Upper lobe of left lung (tissue), 6 donors: ENCODE measurements at places on chromosomes 1 and 21.

GRCh38 chr1:215243345-215244054 lies 161.0 kb downstream of the KCNK2 start:
- no peaks in the 10 kb centered on the region for H3K4me1 ChIP-seq
- no peak overlapping the region for H3K27ac ChIP-seq
- no peak for DNase-seq
- no peaks in the 10 kb centered on the region for H3K27me3 ChIP-seq
- no peak overlapping the region for H3K4me3 ChIP-seq

DNA sequence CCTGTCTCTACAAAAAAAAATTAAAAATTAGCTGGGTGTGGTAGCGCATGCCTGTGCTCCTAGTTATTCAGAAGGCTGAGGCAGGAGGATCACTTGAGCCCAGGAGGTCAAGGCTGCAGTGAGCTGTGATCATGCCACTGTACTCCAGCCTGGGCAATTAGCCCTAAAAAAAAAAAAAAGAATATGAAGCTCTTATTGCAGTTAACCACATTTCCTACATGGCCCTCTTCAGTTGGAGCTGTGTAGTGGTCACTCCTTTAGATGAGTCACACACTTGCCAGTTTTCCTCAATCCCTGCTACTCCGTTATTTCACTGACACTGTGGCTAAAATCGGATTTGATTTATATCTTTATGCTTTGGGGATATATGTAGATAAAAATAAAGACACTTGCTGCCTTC lies 11.8 kb downstream of the NFYC start:
- no peak overlapping the region for H3K27ac ChIP-seq
- no peaks in the 10 kb centered on the region for H3K36me3 ChIP-seq
- DNase-seq: peak; percentile 43
- no peaks in the 10 kb centered on the region for H3K27me3 ChIP-seq
- no peak overlapping the region for H3K4me3 ChIP-seq

GRCh38 chr21:27735699-27736098 lies 768.8 kb upstream of the ADAMTS5 start:
- peaks cover 3% of the 10 kb centered on the region for H3K4me1 ChIP-seq
- DNase-seq: no peak

GRCh38 chr1:172978595-172978994 lies 72.1 kb downstream of the TNFSF18 start:
- DNase-seq: no peak
- H3K4me1 ChIP-seq: no peaks in the 10 kb centered on the region
- H3K36me3 ChIP-seq: no peaks in the 10 kb centered on the region

DNA sequence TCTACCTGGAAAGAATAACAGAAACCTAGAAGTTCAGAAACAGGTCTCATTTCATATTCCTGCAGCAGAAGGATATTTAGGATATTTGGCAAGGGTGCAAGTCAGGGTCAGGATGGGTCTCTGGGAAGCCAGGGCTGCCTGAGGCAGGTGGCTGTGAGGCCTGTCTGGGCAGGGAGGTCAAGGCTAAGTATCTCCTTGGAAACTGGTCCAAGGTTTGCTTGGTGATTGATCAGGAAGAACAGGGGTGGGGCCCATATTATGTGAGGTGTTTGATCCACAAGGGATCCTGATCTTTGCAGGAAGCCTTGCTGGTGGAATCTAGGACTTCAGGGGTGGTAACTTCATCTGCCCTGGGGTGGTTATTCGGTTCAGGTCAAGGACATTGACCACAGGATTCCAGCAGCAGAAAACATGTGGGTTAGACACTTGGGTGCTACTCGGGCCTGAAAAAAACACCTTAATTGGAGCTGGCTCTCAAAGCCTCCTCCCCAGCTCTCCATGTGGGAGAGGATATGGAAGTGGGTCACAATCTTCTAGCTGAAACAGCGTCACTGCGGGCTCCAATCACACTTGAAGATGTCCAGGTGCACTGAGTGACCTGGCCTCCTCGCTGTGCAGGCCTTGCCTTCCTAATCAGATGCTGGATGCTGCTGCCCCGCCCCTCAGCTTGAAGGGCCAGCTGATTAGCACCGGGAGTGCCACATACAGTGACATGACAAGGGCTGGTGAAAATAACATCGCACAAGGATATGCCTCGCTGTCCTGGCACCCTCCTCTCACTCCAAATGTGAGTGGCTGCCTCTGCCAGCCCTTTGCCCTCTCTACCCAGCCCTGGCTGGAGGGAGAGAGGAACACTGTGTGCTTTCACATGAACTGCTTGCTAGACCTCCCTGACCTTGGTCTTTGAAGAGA lies 8.7 kb downstream of the CTNNBIP1 start:
- H3K4me3 ChIP-seq: peak overlapping the region; percentile 38
- no peaks in the 10 kb centered on the region for H3K36me3 ChIP-seq
- no peak for DNase-seq
- H3K4me1 ChIP-seq: peaks cover 35% of the 10 kb centered on the region
- no peaks in the 10 kb centered on the region for H3K27me3 ChIP-seq

DNA sequence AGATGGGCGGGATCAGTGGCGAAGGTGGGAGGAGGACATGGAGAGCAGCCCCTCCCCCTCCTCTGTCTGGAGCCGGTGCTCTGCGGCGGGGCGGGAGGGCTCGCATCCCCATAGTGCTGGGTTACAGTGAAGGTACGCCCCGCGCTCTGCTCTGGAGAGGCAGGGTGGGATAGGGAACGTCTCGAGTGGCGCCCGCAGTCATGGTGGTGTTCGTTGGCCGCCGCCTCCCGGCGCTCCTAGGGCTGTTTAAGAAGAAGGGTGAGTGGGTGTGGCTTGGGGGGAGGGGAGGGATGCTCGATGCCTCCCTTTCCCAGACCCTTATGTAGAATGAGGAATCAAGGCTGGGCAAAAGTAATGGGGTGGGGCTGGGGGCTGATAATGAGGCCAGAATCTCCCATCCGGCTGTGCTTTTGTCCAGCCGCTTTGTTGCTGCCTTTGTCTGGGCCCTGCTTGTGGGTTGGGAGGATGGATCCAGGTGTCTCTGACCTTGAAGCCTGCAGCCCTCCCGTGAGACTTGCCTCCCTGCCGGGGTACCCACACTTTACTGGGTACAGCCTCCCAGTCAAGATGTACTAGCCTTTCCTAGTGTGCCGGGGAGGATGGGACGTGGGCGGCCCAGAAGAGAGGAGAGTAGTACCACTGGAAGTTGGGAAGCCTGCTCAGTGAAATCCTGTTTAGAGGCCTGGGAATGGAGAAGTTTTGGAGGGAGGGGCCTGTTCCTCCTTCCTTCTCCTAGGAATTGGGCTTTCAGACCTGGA lies 51.4 kb downstream of the YARS1 start:
- H3K4me1 ChIP-seq: peaks cover 31% of the 10 kb centered on the region
- H3K27me3 ChIP-seq: no peaks in the 10 kb centered on the region
- peaks cover 10% of the 10 kb centered on the region for H3K36me3 ChIP-seq
- H3K27ac ChIP-seq: no peak overlapping the region

GRCh38 chr1:15305468-15305770 lies 58.4 kb downstream of the FHAD1 start:
- H3K27me3 ChIP-seq: no peaks in the 10 kb centered on the region
- H3K4me3 ChIP-seq: no peak overlapping the region
- H3K36me3 ChIP-seq: no peaks in the 10 kb centered on the region
- DNase-seq: no peak
- no peaks in the 10 kb centered on the region for H3K4me1 ChIP-seq

DNA sequence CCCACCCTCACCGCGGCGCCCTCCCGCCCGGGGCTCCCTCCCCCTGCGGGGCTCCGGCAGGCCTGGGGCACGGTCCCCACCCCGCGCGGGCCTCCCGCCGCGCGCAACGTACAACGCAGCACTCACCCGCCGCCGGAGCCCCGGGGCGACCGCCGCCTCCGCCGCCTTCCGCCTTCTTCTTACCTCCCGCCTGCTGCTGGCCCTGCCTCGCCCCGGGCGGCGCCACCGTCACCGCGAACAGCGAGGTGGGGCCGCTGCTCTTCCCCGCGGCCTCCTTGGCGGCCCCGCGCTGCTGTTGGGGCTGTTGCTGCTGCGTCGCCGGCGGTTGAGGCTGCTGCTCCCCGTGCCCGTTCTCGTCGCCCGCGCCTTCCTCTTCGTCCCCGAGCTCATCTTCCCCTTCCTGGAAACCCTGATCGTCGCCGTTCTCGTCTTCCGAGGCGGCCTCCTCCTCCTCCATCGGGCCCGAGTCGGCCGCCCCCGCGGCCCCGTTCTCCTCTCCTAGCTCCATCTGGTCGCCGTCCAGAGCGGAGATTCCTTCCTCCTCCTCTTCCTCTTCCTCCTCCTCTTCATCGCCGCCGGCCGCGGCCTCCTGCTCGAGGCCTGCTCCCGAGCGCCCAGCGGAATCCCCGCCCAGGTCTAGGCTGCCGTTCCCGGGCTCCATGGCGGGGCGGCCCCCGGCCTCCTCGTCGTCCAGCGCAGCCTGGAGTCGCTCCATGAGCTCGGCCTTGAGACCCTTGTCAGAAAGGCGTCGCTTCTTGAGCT lies 671 bp downstream of the HNRNPU start:
- peaks cover 34% of the 10 kb centered on the region for H3K36me3 ChIP-seq
- peak overlapping the region; percentile 71 for H3K4me3 ChIP-seq

DNA sequence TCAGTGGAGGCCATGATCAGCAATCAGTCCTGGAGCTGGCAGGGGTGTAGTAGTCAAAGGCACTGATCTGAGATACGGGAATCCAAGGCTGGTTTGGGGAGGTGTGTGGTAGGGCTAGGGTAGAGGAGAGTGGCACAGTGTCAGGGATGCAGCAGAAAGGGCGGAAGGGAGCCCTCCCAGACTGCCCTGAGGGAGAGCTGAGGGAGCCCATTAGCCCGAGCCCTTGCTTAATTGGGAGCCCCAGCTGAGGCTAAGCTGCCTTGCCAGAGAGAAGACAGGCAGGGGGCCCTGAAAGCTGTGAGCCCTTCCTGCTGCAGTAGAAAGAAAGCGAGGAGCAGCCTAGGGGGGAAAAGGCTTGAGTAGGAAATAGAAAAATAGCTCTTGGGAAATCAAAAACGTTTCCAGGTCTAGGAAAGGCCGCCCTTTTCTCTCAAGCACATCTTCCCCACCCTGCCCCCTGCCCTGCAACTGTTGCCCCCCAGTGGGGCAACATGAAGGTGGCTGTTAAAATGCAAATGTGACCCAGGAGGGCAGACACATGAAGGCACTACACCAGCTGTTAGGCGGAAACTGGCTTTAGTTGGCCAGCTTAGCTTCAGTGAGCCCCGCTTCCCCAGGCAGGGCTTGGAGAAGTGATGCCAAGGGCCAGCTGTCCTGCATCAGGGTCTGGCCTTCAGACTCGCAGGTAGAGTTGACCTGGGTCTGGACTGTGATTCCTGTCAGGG lies 106.2 kb downstream of the UCK2 start:
- no peak overlapping the region for H3K4me3 ChIP-seq
- no peaks in the 10 kb centered on the region for H3K4me1 ChIP-seq
- no peaks in the 10 kb centered on the region for H3K27me3 ChIP-seq
- H3K27ac ChIP-seq: no peak overlapping the region

GRCh38 chr1:229535230-229535629 lies 23.3 kb downstream of the ABCB10 start:
- no peak for DNase-seq
- H3K36me3 ChIP-seq: peaks cover 84% of the 10 kb centered on the region
- H3K27ac ChIP-seq: no peak overlapping the region
- H3K4me3 ChIP-seq: no peak overlapping the region

- H3K27ac ChIP-seq: no peak overlapping the region
- DNase-seq: no peak
- H3K4me3 ChIP-seq: no peak overlapping the region
- H3K36me3 ChIP-seq: no peaks in the 10 kb centered on the region
- no peaks in the 10 kb centered on the region for H3K27me3 ChIP-seq
Measured at GRCh38 chr1:166086113-166086883, 80.5 kb downstream of the FAM78B start.

- DNase-seq: no peak
- H3K36me3 ChIP-seq: no peaks in the 10 kb centered on the region
- no peak overlapping the region for H3K27ac ChIP-seq
- H3K4me1 ChIP-seq: no peaks in the 10 kb centered on the region
- no peaks in the 10 kb centered on the region for H3K27me3 ChIP-seq
- H3K4me3 ChIP-seq: no peak overlapping the region
Measured at GRCh38 chr1:13702425-13703127, 2.6 kb downstream of the PRDM2 start.

GRCh38 chr1:30264672-30265025 lies 458.7 kb downstream of the MATN1 start:
- no peak overlapping the region for H3K27ac ChIP-seq
- DNase-seq: no peak

DNA sequence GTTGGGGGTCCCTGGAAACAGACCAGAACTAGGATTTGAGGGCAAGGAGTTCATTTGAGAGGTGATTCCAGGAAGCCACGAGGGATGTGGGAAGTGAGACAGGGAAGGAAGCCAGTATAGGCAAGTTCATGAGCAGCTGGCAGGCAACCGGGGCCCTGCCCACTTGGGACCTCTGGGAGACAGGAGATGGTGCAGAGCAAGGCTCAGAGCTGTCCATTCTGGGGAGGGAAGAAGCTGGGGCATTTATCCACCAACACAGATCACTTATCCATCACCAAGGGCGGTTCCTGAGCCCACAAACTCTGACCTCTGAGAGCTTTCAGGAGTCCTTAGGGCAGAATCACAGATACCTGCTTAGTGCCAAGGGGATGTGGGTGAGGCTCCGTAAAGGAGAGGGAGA lies 16.8 kb downstream of the EDN2 start:
- H3K27ac ChIP-seq: no peak overlapping the region

GRCh38 chr21:19237608-19238007 lies 834.0 kb upstream of the TMPRSS15 start:
- H3K27me3 ChIP-seq: no peaks in the 10 kb centered on the region
- H3K27ac ChIP-seq: no peak overlapping the region
- DNase-seq: no peak
- H3K36me3 ChIP-seq: no peaks in the 10 kb centered on the region
- H3K4me3 ChIP-seq: no peak overlapping the region
- H3K4me1 ChIP-seq: no peaks in the 10 kb centered on the region

- H3K4me3 ChIP-seq: no peak overlapping the region
- H3K4me1 ChIP-seq: no peaks in the 10 kb centered on the region
- DNase-seq: no peak
- H3K27me3 ChIP-seq: no peaks in the 10 kb centered on the region
- peaks cover 44% of the 10 kb centered on the region for H3K36me3 ChIP-seq
Measured at GRCh38 chr1:234427950-234428646, 50.9 kb downstream of the TARBP1 start.

GRCh38 chr1:207811920-207812720 lies 60.3 kb downstream of the CD46 start:
- H3K27ac ChIP-seq: peak overlapping the region; percentile 86
- no peaks in the 10 kb centered on the region for H3K27me3 ChIP-seq
- H3K36me3 ChIP-seq: peaks cover 42% of the 10 kb centered on the region
- peaks cover 100% of the 10 kb centered on the region for H3K4me1 ChIP-seq
- DNase-seq: peak; percentile 92

DNA sequence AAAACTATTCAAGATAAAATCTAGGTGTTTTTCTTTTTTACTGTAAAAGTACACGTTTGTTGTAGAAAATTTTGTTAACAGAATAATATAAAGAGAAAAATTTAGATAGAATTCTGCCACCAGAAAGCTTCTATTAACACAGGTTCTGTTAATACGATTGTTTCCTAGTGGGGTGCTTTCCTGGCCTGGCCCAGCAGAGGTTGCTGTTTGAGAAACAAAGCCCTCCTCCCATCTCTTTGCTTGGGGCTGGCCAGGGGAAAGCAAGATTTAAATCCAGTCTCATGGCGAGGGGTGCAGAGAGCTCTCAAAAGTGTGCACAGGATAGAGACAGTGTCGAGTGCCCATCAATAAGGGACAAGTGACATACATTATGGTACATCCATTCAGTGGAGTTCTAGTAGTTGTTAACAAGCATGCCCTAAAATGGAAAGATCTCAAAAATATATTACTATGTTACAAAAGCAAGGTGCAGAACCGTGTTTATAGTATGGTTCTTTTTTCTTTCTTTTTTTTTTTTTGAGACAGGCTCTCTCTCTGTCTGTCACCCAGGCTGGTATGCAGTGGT lies 14.6 kb upstream of the ACBD3 start:
- H3K27me3 ChIP-seq: no peaks in the 10 kb centered on the region
- H3K27ac ChIP-seq: no peak overlapping the region
- no peaks in the 10 kb centered on the region for H3K36me3 ChIP-seq
- H3K4me1 ChIP-seq: no peaks in the 10 kb centered on the region
- no peak overlapping the region for H3K4me3 ChIP-seq
- DNase-seq: no peak
